HCT116 (cell line): ENCODE measurements at places on chromosomes 3 and 15. TPM values are rescaled to one million over a fixed set of nuclear protein-coding genes. Genes with fewer than 3 reads are reported as not detected.

- H3K27me3 ChIP-seq, result 0 out of 2 replicates have a peak, but pooled peaks cover 2% of the 10 kb centered on the region
- H3K4me1 ChIP-seq, result no peaks in the 10 kb centered on the region
- no peak for DNase-seq
- no peak overlapping the region for H3K27ac ChIP-seq
- H3K36me3 ChIP-seq, result no peaks in the 10 kb centered on the region
Observed at GRCh38 chr3:29374226-29374625, 93.4 kb downstream of the RBMS3 start.

GRCh38 chr3:197709135-197709534 lies 27.6 kb downstream of the RUBCN start:
- no peak for DNase-seq
- H3K27ac ChIP-seq, result no peak overlapping the region
- no peaks in the 10 kb centered on the region for H3K27me3 ChIP-seq
- no peaks in the 10 kb centered on the region; the same call in 1 of the 2 replicates for H3K36me3 ChIP-seq

The CFAP100 gene
- total RNA-seq, result not detected

GRCh38 chr3:127087441-127087840 lies 104.5 kb downstream of the PLXNA1 start:
- H3K27ac ChIP-seq, result no peak overlapping the region
- H3K4me1 ChIP-seq, result no peaks in the 10 kb centered on the region; the same call in 1 of the 2 replicates
- no peaks in the 10 kb centered on the region for H3K27me3 ChIP-seq
- no peaks in the 10 kb centered on the region for H3K36me3 ChIP-seq

GRCh38 chr3:172449466-172450149 lies 1.4 kb upstream of the GHSR start:
- H3K36me3 ChIP-seq, result no peaks in the 10 kb centered on the region
- no peak for DNase-seq
- no peaks in the 10 kb centered on the region for H3K4me1 ChIP-seq
- no peak overlapping the region for H3K27ac ChIP-seq
- H3K4me3 ChIP-seq, result no peak overlapping the region
- no peaks in the 10 kb centered on the region for H3K27me3 ChIP-seq

DNA sequence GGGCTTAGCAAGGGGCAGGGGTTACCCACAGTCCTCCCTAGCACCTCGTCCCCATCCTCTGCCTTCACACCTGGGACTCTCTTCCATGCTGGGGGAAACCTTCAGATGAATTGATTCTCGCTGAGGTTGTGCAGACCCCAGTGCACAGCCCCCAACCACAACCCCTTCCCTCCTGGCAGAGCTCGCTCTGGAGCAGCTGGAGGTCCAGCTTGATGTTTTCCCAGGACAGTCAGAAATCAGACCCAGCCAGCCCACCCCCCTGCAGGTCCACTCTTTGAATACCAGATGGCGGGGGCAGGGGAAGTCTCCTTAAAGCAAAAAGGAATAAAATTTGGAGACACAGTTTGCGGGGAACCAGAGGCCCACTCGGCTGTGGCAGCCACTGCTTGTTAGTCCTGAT lies 234.4 kb downstream of the XXYLT1 start:
- H3K36me3 ChIP-seq, result no peaks in the 10 kb centered on the region
- peaks cover 31% of the 10 kb centered on the region for H3K4me1 ChIP-seq
- no peak for DNase-seq
- no peak overlapping the region for H3K27ac ChIP-seq
- H3K4me3 ChIP-seq, result no peak overlapping the region

The TMEM207 gene
- not detected for total RNA-seq

The CKMT1B gene
- 24.4 TPM for total RNA-seq

GRCh38 chr15:82056958-82057823 lies 11.4 kb upstream of the MEX3B start:
- no peak overlapping the region for H3K27ac ChIP-seq
- H3K4me3 ChIP-seq, result no peak overlapping the region
- H3K4me1 ChIP-seq, result no peaks in the 10 kb centered on the region
- H3K27me3 ChIP-seq, result peaks cover 15% of the 10 kb centered on the region; the same call in 1 of the 2 replicates

The RETNLB gene
- total RNA-seq, result not detected

GRCh38 chr3:11154953-11155325 lies 646 bp downstream of the HRH1 start:
- no peaks in the 10 kb centered on the region for H3K27me3 ChIP-seq
- DNase-seq, result no peak
- H3K36me3 ChIP-seq, result no peaks in the 10 kb centered on the region
- H3K27ac ChIP-seq, result peak overlapping the region; percentile 41; the same call in 1 of the 2 replicates

DNA sequence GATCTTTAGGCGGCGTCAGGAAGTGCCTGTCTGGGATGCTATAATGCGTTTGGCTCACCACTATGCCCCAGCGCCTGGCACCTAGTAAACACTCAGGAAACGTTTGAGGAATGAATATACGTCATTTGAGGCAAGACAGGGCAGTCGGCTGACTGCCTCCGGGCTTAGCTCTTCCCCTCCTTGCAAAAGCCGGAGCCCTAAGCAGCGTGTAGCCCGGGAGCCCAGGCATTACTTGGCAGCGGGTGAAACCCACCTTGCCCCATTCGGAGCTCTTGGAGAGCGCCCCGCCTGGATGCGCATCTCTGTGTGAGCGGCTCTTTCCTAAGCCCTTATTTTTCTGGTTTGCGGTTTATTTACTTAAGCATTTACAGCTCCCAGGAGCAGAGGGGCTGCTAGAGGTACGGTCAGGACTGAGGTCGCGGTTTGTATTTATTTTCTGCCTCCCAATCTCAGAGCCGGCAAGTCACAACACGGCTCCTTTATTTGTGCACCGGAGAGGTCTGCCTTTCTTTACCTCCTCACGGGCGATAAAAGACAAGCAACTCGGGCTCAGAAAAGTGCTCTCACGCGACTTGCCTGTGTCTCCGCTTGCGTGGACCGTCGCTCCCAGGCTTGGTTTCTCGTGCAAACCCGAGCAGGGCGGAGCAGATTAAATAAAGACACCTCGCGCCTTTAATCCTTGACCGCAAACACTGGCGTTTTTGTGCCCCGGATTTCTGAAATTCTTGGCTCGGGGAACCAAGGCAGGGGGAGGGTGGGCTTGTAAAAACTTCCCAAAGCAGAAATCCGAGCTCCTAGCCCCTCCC lies 737 bp upstream of the ITPR1 start:
- peaks cover 19% of the 10 kb centered on the region; the same call in 1 of the 2 replicates for H3K4me1 ChIP-seq
- H3K4me3 ChIP-seq, result peak overlapping the region; percentile 61
- no peak for DNase-seq
- H3K27me3 ChIP-seq, result peaks cover 46% of the 10 kb centered on the region

The GP9 gene
- not detected for total RNA-seq
